Activated CD4-positive, alpha-beta T cell treated with anti-CD3 and anti-CD28 coated beads, Interleukin-2, amount 50 U/mL, for 4 hours (primary cell): ENCODE measurements at places on chromosomes 16 and 17.

DNA sequence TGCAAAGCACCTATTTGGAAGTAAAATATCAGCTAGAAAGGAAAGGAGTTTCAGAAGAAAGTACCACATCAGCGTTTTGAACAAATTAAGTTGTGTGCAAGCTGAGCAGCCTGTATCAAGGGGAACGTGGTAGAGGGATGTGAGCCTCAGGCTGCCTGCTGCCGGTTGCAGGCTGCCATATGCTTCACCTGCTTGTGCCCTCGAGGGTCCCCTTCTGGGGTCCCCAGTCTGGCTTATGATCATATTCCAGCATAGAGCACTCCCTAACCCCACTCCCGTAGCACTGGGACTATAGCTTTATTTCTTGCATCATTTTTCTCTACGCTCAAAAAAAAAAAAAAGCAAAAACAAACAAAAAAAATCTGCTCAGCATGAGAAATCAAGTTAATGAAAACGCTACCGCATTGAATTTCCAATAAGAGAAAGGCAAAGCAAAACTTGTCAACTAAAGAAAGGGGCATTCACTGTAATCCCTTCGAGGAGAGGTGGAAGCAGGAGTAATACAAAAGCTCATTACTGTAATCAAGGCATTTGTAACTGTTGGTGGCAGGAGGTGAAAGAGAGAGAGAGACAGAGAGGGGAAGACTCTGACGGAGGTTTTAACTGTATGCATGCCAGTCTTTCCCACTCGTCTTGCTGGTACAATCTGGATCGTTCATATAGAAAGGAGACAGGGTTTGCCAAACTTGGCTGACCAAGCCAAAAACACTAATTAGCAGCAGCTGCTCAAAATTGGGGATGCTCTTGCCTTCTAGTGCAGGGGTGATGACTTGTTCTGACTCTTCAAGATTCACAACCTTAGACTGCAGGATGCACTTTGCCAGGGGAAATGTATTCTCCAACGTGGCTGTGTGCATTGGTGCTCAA is 258.2 kb upstream of the HSBP1 start:
- DNase-seq, result no peak

DNA sequence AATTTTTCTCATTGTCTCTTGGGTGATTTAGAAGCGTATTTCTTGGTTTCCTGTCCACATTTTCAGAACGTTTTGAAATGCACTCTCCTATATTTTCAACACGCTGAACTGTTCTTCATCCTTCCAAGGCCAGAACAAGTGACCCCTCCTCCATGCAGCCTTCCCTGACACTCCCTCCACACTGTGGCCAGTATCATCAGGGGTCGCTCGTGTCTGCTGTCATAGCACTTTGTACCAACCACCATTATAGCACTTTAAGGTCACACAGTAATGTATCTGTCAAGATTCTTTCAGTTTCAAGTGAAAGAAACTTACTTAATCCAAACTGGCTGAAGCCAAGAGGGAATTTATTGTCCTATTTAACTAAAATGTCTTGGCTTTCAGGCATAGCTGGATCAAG is 17.5 kb upstream of the IL21R start:
- no peak for DNase-seq

DNA sequence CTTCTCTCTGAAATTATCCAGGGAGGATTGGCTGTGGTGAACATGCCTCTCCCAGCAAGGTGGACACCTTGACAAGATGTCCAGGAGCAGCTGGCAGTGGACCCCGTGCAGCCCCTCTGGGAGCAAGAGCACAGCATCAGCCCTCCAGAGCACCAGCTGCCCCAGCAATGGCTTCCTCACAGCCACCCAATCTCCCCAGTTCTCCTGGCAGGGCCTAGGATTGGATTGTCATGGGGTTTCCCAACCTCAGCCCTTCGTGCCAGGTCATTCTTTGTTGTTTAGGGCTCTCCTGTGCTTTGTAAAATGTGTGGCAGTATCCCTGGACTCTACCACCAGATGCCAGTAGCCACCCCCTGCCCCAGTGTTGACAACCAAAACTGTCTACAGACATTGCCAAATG is 1.8 kb upstream of the KRT36 start:
- no peak for DNase-seq

GRCh38 chr16:83958846-83959565 is 6.0 kb downstream of the OSGIN1 start:
- no peak for DNase-seq

DNA sequence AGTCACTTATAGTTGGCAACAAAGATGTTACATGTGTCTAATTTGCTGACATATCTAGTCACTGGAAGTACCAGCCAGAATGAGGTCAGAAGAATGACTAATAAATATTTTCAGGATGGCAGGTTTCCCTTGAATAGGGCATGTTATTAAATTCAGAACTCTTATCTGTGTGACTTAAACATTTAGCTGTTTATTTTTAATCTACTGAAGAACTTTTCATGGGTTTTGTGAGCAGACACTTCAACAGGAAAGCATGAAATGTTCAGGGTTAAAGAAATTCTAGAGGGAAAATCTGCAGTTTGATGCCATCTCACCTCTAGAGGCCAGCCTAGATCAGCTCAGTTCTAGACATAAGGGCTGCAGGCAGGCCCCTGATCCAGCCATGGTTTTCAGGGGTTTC is 13.2 kb downstream of the JPT2 start:
- DNase-seq, result no peak

GRCh38 chr16:74261068-74261467 is 35.5 kb upstream of the PSMD7 start:
- no peak for DNase-seq

DNA sequence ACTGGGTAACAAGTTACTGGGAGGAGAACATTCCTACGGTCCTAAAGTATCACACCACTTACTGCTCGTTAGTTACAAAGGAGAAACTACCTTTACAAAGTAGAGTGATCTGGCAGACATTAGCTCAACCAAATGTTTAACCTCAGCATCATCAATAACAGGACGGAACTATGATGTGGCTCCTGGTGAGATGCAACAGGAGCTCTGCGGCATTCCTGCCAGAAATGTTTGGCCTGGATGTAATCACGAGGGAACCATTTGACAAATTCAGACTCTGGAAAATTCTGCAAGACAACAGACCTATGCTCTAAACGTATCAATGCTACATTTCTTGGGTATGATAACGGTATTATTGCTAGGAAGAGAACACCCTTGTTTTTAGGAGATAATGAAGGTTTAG is 80.4 kb downstream of the MRM3 start:
- DNase-seq, result no peak

- DNase-seq, result no peak
Measured at GRCh38 chr17:76354317-76354729, 607 bp upstream of the PRPSAP1 start.

GRCh38 chr17:1045456-1045855 is 48.5 kb downstream of the TIMM22 start:
- DNase-seq, result no peak
